ENCODE measurements at places on chromosomes 2 and 18. TPM values are rescaled to one million over a fixed set of nuclear protein-coding genes. Genes with fewer than 3 reads are reported as not detected.

GRCh38 chr2:219991116-219991515, 363.7 kb downstream of the SLC4A3 start:
- no peak for DNase-seq

DNA sequence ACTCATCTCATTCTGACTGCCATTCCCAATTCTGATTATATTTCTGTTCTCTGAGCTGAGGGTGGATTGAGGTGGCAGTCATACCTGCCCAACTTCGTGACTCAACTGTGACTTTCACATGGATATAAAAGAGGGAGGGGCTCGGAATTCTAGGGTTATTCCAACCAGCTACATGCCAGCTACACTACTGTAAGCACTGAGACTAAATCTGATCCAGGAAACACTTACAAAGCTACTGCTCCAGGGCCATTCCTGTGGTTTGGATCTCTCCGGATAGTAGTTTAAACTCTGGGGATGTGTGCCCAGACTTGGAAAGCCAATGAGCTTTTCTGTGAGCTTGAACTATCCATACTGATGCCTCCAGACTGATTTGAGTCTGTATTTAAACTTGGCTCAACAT, 7.9 kb downstream of the MAP2 start:
- DNase-seq: no peak

- DNase-seq: peak; percentile 64
Measured at GRCh38 chr18:36572135-36572856, 256.5 kb downstream of the TPGS2 start.

DNA sequence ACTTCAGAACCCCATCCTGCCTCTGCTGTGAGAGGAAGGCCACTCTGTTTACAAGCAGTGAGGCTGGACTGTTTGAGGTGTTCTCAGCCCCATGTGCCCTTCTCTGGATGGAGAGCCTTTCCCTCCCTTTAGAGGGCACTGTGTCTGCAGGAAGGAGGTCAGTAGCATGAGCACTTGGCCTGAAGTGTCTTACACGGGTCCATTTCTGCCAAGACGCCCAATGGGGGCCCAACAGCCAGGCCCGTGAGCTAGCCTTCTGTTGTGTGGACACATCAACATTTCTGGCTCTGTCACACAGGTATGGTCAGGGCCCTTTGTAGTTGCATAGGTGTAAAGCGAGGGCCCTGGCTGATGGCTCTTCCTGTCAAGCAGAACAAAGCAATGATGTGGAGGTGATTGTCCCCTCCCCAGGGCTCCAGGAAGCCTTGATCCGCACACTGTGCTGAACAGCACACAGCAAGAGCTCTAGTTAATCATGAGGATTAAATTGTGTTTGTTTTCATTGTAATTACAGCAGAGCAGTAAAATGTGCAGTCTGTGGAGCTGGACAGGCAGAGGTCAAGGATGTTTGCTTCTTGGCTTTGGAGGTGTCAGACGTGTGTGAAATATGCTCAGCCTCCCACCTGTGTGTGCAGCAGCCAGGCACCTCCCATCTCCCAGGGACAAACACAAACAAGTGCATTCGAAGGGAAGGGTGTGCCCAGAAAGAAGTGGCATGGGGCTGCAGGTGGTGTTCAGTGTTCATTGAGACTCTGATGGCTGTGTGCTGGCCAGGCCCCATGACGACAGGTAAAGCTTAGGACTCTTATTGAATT, 132.1 kb downstream of the SH3RF3 start:
- DNase-seq: no peak

GRCh38 chr2:8094526-8094925, 587.3 kb upstream of the ID2 start:
- DNase-seq: no peak

- DNase-seq: no peak
Measured at GRCh38 chr2:134167015-134167414, 86.9 kb upstream of the MGAT5 start.

DNA sequence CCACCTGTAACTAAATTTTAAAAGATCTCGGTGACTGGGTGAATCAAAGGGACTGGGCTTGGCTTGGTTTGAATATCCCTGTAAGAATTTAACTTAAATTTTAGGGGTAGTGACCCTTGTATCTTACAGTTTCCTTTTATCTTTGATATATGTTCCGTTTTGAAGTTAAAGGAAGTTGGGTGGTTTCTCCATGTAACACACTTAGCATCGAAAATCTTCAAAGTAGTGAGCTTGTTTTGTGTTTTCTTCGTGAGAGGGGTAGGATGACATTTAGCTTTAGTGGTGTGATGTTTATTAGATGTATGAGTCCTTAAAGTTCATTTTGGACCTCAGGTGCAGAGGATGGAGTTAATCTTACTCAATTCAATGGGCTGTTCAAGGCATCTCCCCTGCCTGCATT, 1.6 kb downstream of the WDR7 start:
- no peak for DNase-seq

GRCh38 chr2:223058952-223059716, 7.1 kb downstream of the KCNE4 start:
- DNase-seq: no peak

GRCh38 chr18:44834867-44835469, 154.3 kb downstream of the SETBP1 start:
- no peak for DNase-seq

DNA sequence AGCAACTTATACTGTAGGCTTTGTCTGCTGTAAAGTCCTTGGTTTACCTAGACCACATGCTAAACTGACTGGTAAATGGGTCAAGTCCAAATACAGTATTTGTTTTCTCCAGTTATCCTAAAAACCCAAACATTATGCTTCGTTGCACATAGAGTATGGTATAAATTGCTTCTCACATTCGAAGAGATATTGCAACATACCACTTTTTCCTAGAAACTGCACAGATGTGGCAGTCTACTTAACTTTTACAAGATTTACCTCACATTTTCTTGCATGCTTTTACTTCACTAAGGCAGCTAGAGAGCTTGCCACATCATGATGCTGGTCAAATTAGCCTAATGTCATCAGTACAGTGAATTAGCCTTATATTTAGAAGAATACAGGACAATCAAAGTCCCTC, 66.0 kb upstream of the SCN7A start:
- DNase-seq: no peak

- no peak for DNase-seq
Measured at GRCh38 chr2:192577706-192578105, 383.0 kb upstream of the TMEFF2 start.

DNA sequence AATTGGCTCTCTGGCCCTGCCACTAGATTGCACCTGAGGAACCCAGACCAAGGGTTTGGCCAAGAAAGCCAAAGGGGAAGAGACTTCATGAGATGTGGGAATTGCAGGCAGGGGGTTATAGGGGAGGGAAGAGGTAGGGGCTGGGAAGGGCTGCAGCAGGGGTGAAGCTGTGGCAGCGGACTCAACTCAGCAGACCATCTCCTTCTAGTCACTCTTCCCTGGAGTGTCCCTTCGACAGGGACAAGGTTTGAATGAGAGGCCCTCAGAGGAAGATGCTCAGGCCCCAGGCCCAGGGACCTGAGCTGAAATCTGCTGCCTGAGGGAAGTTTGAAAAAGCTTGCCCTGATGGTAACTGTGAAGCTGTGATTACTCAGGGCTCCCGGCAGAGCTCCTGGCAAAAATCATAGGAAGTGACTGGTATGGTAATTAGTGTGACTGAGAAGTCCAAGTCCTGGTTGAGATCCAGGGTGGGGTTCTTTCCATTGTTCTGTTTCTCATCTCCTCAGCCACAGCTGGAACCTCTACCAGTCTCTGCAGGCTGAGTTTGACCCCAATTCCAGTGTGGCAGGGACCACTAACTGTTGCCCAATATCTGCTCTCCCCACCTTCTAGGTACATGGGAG, 300.9 kb downstream of the CYP26B1 start:
- no peak for DNase-seq

DNA sequence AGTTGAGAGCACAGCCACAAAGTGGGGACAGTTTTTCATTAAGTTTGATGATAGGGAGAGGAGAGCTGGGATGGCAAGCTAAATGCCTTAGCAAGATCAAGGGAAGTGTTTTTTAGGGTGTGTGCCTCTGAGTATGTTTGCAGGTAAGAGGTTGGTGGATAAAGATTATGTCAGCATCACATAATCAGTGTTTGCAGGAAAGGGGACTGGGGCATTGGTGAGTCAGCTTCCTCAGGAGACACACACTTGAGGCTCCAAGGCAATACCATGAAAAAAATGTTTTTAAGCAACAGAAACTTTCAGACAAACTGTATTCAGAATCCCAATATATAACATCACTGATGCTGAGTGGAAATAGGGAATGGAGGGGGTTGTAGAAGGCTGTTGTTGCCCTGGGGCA, 25.4 kb upstream of the DTNB start:
- DNase-seq: no peak

- no peak for DNase-seq
Measured at GRCh38 chr2:181073896-181074295, 93.5 kb downstream of the UBE2E3 start.

DNA sequence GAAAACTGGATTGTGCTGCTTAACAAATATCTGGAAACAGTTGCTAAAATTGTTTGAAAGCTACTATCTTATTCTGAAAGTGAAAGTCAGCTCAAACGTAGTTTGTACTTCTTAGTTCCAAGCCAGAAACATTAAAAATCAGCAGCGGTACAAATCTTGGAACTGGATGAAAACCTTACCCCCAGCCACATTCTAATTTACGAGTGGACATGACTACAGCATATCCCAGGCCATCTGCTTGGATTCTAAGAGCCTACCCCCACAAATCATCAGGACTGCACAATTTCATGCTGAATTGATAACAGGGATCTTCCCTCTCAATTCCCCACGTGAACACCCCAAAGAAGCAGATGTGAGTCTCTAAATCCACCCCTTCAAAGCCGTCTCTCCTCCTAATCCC, 158.7 kb upstream of the NCKAP5 start:
- no peak for DNase-seq

DNA sequence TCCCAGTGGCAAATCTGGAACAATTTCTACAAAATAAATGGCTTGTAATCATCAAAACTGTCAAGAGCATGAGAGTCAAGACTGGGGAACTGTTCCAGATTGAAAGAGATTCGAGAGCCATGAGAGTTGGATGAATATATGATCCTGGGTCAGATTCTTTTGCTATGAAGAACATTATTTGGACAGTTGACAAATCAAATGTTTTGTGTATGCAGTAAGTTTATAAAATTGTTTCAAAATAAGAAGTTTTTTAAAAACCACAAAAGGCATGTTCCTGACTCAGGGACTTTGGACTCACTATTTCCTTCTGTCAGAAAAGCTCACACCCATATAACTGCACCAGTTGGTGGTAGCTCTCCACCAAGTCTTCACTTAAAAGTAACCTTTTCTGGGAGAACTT, 38.5 kb downstream of the ROCK2 start:
- no peak for DNase-seq

DNA sequence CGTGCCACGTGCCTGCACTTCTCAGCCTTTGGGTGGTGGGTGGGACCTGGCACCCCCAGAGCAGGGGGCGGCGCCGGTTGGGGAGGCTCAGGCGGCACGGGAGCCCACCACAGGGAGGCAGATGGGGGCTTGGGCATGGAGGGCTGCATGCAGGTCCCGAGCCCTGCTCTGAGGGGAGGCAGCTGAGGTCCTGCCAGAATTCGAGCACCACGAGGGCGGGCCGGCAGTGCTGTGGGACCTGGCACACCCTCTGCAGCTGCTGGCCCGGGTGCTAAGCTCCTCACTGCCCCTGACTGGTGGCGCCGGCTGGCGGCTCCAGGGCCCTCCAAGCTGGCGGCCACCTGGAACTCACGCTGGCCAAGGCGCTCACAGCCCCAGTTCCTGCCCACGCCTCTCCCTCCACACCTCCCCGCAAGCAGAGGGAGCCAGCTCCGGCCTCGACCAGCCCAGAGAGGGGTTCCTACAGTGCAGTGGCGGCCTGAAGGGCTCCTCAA, 1176.8 kb upstream of the GYPC start:
- no peak for DNase-seq

GRCh38 chr2:157290525-157290924, 33.0 kb downstream of the GALNT5 start:
- DNase-seq: no peak

GRCh38 chr2:25328152-25329085, 13.3 kb downstream of the DNMT3A start:
- DNase-seq: no peak

- no peak for DNase-seq
Measured at GRCh38 chr18:56086176-56086575, 498.2 kb upstream of the TCF4 start.

DNA sequence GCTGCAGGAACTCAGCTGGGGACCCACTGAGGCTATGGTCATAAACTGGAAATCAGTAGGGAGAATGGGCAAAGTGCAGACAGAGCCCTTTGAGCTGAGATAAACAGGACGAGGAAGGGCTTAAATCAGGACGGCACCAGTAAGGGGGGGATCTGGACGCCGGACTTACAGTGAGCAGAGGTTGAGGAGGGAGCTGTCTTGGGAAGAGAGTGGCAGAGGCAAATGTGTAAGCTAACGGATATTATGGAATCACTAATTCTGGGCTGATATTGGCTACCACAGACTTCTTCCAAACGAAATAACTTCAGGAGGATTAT, 539 bp downstream of the CYP27A1 start:
- DNase-seq: no peak

DNA sequence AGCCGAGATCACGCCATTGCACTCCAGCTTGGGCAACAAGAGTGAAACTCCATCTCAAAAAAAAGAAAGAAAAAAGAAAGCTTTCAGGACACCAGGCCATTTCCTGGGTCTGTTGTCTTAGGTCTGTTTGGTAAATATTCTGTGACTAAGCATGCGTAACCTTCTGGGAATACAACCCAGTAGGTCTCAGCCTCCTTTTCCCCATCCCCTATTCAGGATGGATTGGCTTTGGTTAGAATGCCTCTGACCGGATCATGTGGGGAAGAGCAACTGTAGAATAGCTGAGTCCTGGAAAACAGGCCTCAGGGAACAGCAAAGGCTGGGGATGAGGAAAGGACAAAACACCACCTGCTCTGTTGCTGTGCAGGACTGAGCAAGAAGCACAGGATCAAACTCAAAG, 1.6 kb upstream of the PDCL3 start:
- DNase-seq: no peak

DNA sequence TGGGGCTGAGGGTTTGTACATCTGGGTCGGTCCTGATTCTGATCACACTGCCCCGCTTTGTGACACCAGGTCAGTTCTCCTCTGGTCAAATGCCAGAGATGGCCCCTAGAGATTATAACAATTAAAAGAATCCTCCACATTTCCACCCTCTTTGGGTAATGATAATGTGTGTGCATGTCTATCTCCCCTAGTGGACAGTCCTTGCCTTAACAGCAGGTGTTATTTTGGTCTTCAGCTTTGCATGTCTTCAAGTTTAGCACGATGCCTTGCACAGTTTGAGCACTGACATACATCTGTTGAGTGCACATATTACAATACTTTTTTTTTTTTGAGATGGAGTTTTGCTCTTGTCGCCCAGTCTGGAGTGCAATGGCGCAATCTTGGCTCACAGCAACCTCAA, 25.7 kb upstream of the COX7A2L start:
- no peak for DNase-seq

Gene SP100
- not detected for total RNA-seq

Gene IMP4
- total RNA-seq: 48.3 TPM

Gene HNMT
- not detected for total RNA-seq

Gene GDF7
- not detected for total RNA-seq

Gene FBXO41
- total RNA-seq: 14.0 TPM

Gene GALNT13
- total RNA-seq: 5.5 TPM

Gene IL36A
- total RNA-seq: not detected

Gene GRB14
- total RNA-seq: 0.83 TPM

Gene RTTN
- 21.0 TPM for total RNA-seq

Gene LOXL3
- total RNA-seq: 64.2 TPM

Gene KIAA2012
- total RNA-seq: not detected

Gene CHST10
- total RNA-seq: 25.0 TPM

Gene TTN
- total RNA-seq: 0.34 TPM

Gene STK39
- total RNA-seq: 35.9 TPM

Gene ICA1L
- total RNA-seq: 12.0 TPM

Measured in glutamatergic neuron (in vitro differentiated cells).